Fibroblast of skin of abdomen (primary cell): ENCODE measurements at places on chromosomes 16 and 17.

GRCh38 chr17:45992175-45992574 is 6.9 kb upstream of the STH start:
- no peak for DNase-seq

GRCh38 chr17:2916461-2916860 is 120.2 kb downstream of the RAP1GAP2 start:
- DNase-seq: no peak

DNA sequence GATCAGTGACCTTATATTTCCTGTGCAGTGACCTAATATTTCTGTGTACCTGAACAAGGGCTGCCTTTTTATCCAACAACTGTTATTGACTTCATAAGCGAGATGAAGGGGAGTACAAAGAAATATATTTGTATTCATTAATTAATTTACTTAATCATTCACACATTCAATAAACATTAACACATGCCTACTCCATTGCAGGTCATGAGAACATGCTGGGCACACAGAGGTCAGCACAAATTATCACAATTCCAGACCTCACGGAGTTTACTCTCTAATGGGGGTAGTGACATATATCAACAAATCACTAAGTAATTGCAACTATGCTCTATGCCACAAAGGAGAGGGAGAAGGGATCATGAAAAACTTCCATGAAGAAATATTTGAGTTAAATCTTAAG is 614.6 kb downstream of the TOX3 start:
- no peak for DNase-seq

DNA sequence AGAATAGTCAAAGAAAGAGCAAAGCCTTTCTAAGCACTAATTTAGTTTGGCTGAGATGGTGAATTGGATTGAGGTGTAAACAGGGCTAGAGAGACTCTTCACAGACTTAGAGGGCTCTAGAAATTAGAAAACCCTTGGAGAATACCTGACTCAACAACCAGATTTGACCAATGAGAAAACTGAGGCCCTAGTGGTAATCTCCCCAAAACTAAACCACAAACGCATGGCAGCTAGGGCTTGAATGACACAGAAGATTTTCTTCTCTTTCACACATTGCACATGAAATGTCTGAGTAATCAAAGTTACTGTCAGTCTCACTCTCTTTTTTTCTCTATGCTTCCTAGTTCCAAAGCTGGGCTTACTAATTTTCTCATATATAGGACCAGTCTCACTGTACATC is 314.5 kb upstream of the KCNJ16 start:
- no peak for DNase-seq
